Iris pigment epithelial cell (primary cell): ENCODE measurements at places on chromosomes 16 and 17.

- no peak for DNase-seq
Observed at GRCh38 chr16:85269165-85269564, 156.9 kb upstream of the CIBAR2 start.

GRCh38 chr16:12767897-12768296 lies 35.8 kb downstream of the CPPED1 start:
- DNase-seq, result peak; percentile 88

DNA sequence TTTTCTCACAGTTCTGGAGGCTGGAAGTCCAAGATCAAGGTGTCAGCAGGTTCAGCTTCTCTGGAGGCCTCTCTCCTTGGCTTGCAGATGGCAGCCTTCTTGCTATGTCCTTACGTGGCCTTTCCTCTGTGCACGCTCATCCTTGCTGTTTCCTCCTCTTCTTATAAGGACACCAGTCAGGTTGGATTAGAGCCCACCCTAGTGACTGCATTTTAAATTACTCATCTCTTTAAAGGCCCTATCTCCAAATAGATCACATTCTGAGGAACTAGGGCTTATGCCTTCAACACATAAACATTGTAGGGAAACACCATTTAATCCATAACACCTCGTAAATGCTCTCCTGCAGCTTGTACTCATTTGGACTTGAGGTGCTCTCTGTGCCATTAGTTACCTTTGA lies 36.3 kb downstream of the DHRS7C start:
- no peak for DNase-seq

GRCh38 chr16:88030498-88030897 lies 79.3 kb downstream of the BANP start:
- DNase-seq, result no peak
